BJ (cell line): ENCODE measurements at places on chromosomes 5 and 9. TPM values are rescaled to one million over a fixed set of nuclear protein-coding genes. Genes with fewer than 3 reads are reported as not detected.

The ARPC5L gene
- polyA plus RNA-seq: 34.0 and 41.0 TPM in 2 replicates

The IFNA2 gene
- not detected in 2 replicates for polyA plus RNA-seq

DNA sequence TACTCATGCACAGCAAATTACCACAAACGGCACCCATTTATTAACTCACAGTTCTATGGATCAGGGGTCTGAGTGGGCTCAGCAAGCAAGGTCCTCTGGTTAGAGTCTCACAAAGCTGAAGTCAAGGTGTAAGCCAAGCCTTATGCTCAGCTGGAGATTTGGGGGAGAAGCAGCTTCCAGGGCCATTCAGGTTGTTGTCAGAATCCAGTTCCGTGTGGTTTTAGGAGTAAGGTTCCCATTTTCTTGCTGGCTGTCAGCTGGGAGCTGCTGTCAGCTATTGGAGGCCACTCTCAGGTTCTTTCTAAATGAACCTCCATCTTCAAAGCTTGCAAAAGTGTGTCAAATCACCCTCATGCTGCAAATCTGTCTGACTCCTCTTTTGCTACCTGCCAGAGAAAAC, 17.7 kb downstream of the FCN2 start:
- DNase-seq: no peak

DNA sequence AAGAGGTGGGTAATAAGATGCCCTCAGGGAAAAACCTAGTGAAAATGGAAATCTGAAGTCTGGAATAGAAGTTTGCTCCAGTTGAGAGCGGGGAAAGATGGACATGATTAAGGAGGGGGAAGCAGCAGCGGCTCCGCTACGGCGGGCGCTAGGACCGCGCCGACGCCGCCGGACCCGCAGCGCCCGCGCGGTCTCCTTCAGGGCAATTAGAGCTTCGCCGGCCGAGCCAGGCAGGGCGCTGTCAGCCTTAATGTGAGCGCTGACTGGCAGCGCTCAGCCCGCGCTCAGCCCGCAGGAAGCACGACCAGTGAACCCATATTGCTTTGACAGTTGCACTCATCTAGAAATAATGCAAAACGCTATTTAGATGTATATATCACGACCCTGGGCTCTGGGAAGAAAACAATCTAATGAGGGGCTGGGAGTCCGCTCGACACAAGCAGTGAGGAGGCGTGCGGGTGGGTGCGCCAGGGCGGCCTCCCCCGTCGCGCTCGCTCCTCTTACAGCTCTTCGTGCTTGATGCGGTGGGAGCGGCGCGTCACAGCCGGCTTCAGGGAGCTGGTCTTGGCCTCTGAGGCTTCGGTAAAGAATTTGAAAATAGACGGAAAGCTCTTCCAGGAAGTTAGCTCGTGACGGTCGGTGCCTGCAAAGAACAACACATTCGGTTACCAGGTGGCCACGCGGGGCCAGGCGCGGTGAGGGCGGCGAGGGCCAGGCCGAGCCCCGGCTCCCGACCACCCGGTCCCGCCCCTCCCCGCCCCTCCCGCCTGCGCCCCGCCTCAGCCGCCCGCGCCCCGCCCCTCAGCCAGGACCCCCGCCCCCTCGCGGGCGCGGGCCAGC, 37.7 kb downstream of the NR2F1 start:
- no peak for DNase-seq

DNA sequence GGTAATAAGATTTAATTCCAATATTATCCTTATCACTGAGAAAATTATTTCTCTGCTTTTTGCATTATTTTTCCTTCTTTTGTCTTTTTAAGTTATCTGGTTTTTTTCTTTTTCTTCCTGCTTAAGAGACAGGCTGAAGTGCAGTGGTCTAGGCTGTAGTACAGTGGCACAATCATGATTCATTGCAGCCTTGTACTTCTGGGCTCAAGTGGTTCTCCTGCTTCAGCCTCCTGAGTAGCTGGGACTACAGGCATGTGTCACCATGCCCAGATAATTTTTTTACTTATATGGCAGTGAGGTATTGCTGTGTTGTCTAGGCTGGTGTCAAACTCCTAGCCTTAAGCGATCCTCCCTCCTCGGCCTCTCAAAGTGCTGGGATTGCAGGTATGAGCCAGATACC, 93.9 kb downstream of the SLC44A1 start:
- no peak for DNase-seq
